ENCODE measurements at places on chromosomes 16 and 17. TPM values are rescaled to one million over a fixed set of nuclear protein-coding genes. Genes with fewer than 3 reads are reported as not detected.

The ZNF469 gene
- total RNA-seq: 12.5 TPM

The KRT31 gene
- total RNA-seq: not detected

DNA sequence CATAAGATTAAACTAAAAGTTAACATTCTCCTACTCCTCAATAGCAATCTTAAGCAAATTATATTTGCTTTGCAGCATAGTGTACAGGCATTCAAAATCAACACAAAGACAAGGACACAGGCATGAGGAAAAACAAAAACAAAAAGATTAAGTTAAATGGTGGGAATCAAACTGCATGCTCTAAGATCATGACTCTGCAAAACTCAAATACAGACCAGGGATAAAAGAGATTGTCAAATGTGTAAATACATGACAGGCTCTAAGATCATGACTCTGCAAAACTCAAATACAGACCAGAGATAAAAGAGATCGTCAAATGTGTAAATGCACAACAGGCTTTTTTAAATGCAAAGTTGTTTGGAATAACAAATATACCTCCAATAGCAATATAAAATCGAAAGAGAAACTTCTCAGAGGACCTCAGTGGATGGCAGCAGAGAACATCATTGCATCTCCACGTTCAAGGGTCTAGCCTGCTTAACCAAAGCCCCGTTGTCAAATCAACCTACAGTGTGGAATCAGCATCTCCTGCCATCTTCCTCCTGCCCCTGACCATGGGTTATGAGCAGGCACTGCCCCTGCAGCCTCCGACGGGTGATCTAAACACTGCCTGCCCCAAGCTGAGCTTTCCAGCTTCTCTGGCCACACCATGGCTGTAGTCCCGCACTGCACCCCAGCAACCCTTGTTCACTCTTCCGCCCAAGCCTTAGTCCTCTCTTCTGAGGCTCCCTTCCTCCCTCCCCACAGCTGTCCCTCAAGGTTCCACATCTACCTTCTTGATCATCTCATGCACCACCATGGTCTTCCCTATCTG lies 446.1 kb downstream of the SOX9 start:
- DNase-seq: no peak

- DNase-seq: no peak
These were observed 42.3 kb upstream of the RBFOX3 start for GRCh38 chr17:79652999-79653643.

Data from glomerular endothelial cell (primary cell).